Caco-2 (cell line): ENCODE measurements at places on chromosomes 2 and 18. TPM values are rescaled to one million over a fixed set of nuclear protein-coding genes. Genes with fewer than 3 reads are reported as not detected.

The PROKR1 gene
- total RNA-seq: 0.09 TPM in 1 of 2 replicates, not detected in the other

GRCh38 chr2:23593752-23594459 lies 208.9 kb downstream of the KLHL29 start:
- H3K4me3 ChIP-seq: no peak overlapping the region
- H3K27me3 ChIP-seq: no peaks in the 10 kb centered on the region; the same call in 1 of the 2 replicates
- H3K36me3 ChIP-seq: no peaks in the 10 kb centered on the region
- no peaks in the 10 kb centered on the region for H3K4me1 ChIP-seq

The C1QL2 gene
- not detected in 2 replicates for total RNA-seq

GRCh38 chr2:46858702-46859090 lies 56.9 kb downstream of the MCFD2 start:
- H3K36me3 ChIP-seq: no peaks in the 10 kb centered on the region
- H3K27me3 ChIP-seq: no peaks in the 10 kb centered on the region
- peaks cover 25% of the 10 kb centered on the region for H3K4me1 ChIP-seq
- H3K27ac ChIP-seq: no peak overlapping the region
- no peak overlapping the region for H3K4me3 ChIP-seq

- no peak for DNase-seq
- no peak overlapping the region for H3K27ac ChIP-seq
- no peaks in the 10 kb centered on the region for H3K4me1 ChIP-seq
- no peaks in the 10 kb centered on the region for H3K36me3 ChIP-seq
- no peaks in the 10 kb centered on the region for H3K27me3 ChIP-seq
These were observed 1.7 kb upstream of the NETO1 start for GRCh38 chr18:72869226-72870185.

DNA sequence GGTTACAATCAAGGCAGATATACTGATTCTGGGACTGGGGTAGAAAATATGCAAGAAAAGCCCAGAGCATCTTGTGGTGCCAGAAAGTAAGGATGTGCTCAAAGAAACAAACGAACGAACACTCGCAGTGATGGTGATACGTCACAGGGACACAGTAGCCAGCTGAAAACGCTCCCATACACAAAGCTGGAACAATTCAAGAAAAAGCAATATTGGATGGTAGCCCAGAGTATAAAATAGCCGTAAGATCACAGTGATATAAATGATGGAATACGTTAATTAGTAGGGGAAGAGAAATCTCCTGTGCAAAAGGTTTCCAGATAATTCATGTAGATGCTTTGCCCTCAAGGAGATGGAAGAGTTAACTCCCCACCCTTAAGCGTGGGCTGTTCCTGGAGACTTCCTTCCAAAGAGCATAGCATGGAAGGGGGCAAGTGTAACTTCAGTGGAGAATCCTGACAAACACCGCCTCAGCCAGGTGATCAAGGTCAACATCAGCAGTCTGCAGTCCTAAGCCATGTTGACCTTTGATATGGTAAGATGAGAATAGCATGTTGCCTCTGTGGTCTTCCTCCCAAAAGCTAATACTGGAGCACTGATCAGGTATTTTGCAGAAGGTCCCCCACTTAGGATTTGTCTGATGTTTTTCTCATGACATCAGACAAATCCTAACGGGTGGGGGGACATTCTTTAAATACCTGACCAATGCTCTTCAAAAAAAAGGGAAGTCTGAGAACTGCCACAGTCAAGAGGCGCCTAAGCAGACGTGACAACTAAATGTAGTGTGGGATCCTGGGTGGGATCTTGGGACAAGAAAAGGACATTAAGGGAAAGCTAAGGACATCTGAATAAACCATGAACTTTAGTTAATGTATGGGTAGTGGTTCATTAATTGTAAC lies 99.0 kb downstream of the NCK2 start:
- H3K27ac ChIP-seq: peak overlapping the region; percentile 39
- no peaks in the 10 kb centered on the region; the same call in 1 of the 2 replicates for H3K36me3 ChIP-seq
- DNase-seq: peak; percentile 19
- H3K27me3 ChIP-seq: no peaks in the 10 kb centered on the region

DNA sequence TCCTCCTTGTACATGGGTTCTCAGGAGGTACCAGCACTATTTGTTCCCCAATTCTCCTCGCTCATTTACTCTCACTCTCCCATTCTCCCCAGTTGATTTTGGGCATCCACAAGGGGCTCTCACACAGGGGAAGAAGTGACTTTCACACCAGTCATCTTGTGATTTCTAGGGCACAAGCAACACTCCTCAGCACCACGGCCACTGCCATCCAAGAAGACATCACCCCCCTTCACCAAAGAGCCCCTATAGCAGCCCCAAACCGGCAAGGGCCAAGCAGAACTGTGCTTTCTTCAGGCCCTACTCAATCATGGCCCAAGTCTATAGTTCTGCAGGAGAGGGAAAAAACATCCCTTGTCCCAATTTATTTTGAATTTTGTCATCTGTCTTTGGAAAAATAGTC lies 209.2 kb upstream of the ARL4C start:
- H3K4me1 ChIP-seq: peaks cover 4% of the 10 kb centered on the region; the same call in 1 of the 2 replicates
- H3K27me3 ChIP-seq: no peaks in the 10 kb centered on the region
- no peak overlapping the region for H3K4me3 ChIP-seq
- H3K36me3 ChIP-seq: no peaks in the 10 kb centered on the region
- no peak for DNase-seq
- no peak overlapping the region for H3K27ac ChIP-seq

The FKBP7 gene
- 1.3 and 2.4 TPM in 2 replicates for total RNA-seq

GRCh38 chr18:71068338-71068737 lies 779.5 kb downstream of the SOCS6 start:
- H3K27ac ChIP-seq: no peak overlapping the region
- no peaks in the 10 kb centered on the region for H3K27me3 ChIP-seq
- H3K36me3 ChIP-seq: no peaks in the 10 kb centered on the region
- no peak for DNase-seq
- H3K4me3 ChIP-seq: no peak overlapping the region

GRCh38 chr2:153971250-153971649 lies 99.5 kb downstream of the GALNT13 start:
- no peak for DNase-seq

- H3K36me3 ChIP-seq: peaks cover 3% of the 10 kb centered on the region; the same call in 1 of the 2 replicates
- H3K27me3 ChIP-seq: no peaks in the 10 kb centered on the region
- no peaks in the 10 kb centered on the region for H3K4me1 ChIP-seq
- DNase-seq: no peak
- H3K27ac ChIP-seq: peak overlapping the region; percentile 89
These were observed 678 bp upstream of the OTX1 start for GRCh38 chr2:63049970-63050333.
